Activated CD4-positive, alpha-beta T cell treated with anti-CD3 and anti-CD28 coated beads, Interleukin-2, amount 10 ng/mL, durations not matched to agents 24 days and 14 days (primary cell): ENCODE measurements at places on chromosomes 4 and X. TPM values are rescaled to one million over a fixed set of nuclear protein-coding genes. Genes with fewer than 3 reads are reported as not detected.

The PIR gene
- 3.1 and 4.2 TPM in 2 replicates for total RNA-seq

The CT45A2 gene
- total RNA-seq, result not detected in 2 replicates

The LANCL3 gene
- 0.16 and 0.28 TPM in 2 replicates for total RNA-seq

The DRD5 gene
- not detected in 2 replicates for total RNA-seq

The MYL5 gene
- total RNA-seq, result 23.4 and 24.7 TPM in 2 replicates

The ZNF275 gene
- total RNA-seq, result 20.1 and 22.1 TPM in 2 replicates

The PPARGC1A gene
- not detected in 2 replicates for total RNA-seq

The SGMS2 gene
- total RNA-seq, result 0.72 and 0.80 TPM in 2 replicates

The MAGEA8 gene
- not detected in 2 replicates for total RNA-seq

The MTMR8 gene
- 2.7 and 4.2 TPM in 2 replicates for total RNA-seq

The SSX4 gene
- not detected in 2 replicates for total RNA-seq

The SCRG1 gene
- not detected in 2 replicates for total RNA-seq

The SMIM10 gene
- total RNA-seq, result 0.65 and 0.88 TPM in 2 replicates

The FAM200B gene
- 6.0 and 9.9 TPM in 2 replicates for total RNA-seq

The NLGN4X gene
- total RNA-seq, result not detected in 2 replicates

The ATXN3L gene
- total RNA-seq, result not detected in 2 replicates

The CT55 gene
- not detected in 2 replicates for total RNA-seq

The ADAMTS3 gene
- not detected in 2 replicates for total RNA-seq

The PRDM8 gene
- total RNA-seq, result 3.6 and 4.6 TPM in 2 replicates

The XK gene
- 0.14 and 0.17 TPM in 2 replicates for total RNA-seq

The DMRTC1B gene
- not detected in 2 replicates for total RNA-seq

The DOK7 gene
- not detected in 2 replicates for total RNA-seq

The IL2 gene
- 965 and 976 TPM in 2 replicates for total RNA-seq

The NSD2 gene
- 208 and 214 TPM in 2 replicates for total RNA-seq

The ATP2B3 gene
- total RNA-seq, result not detected in 2 replicates

The DUX4 gene
- not detected in 2 replicates for total RNA-seq

The IRS4 gene
- 0.05 and 0.09 TPM in 2 replicates for total RNA-seq

The YY2 gene
- 1.4 and 2.2 TPM in 2 replicates for total RNA-seq

The POF1B gene
- total RNA-seq, result 0.07 TPM in 1 of 2 replicates, not detected in the other

The TMEM150C gene
- not detected in 2 replicates for total RNA-seq

The SPANXC gene
- total RNA-seq, result not detected in 2 replicates

The F9 gene
- total RNA-seq, result not detected in 2 replicates

The CTPS2 gene
- total RNA-seq, result 6.3 and 6.6 TPM in 2 replicates
